Retina (tissue), 1 donor: ENCODE measurements at places on chromosomes 7 and 10.
A peak's percentile ranks its signal among the peaks of the same experiment; 100 is the strongest.

DNA sequence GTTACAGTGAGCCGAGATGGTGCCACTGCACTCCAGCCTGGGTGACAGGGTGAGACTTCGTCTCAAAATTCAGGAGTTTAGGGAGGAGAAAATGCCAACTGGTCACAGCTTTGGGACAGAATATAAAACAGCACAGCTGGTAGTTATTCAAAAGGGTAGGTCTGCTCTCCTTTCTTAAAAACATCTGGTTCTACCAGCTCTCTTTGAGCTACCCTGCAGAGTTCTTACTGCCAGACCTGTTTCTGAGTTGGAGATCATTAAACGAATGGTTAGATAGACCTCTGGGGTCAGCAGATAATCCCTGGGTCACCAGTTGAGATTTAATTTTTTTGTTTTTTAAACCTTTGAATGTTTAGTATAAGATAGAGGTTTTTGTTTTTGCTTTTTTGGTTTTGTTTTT is 52.6 kb downstream of the MCU start:
- no peak for DNase-seq

GRCh38 chr10:63798599-63799498 is 277.6 kb downstream of the REEP3 start:
- no peak for DNase-seq

DNA sequence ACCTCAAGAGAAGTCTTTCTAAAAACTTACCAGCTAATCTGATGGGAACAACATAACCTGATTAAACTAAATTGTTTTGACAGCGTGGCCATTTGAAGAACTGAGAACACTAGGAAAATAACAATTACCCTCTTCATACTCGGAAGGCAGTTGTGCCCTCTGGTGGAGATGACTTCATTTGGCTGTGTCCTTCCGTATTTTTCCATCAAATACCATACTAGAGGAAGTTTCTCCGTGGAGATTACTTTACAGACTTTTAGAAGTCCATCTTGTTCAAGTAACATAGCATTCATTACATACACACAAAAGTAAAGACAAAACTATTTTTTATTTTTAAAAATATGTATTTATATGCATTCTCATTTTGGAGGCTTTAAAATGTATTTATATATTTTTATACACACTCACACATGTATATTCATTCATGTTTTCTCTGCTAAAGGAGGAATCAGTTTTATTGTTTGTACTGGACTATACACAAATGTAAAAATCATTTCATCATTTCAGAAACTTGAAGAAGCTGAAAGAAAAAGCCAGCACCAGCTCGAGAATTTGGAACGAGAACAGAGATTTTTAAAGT is 25.2 kb downstream of the SMNDC1 start:
- peak; percentile 70 for DNase-seq

- no peak for DNase-seq
These were observed 178.8 kb downstream of the ELMO1 start for GRCh38 chr7:37269711-37270508.

DNA sequence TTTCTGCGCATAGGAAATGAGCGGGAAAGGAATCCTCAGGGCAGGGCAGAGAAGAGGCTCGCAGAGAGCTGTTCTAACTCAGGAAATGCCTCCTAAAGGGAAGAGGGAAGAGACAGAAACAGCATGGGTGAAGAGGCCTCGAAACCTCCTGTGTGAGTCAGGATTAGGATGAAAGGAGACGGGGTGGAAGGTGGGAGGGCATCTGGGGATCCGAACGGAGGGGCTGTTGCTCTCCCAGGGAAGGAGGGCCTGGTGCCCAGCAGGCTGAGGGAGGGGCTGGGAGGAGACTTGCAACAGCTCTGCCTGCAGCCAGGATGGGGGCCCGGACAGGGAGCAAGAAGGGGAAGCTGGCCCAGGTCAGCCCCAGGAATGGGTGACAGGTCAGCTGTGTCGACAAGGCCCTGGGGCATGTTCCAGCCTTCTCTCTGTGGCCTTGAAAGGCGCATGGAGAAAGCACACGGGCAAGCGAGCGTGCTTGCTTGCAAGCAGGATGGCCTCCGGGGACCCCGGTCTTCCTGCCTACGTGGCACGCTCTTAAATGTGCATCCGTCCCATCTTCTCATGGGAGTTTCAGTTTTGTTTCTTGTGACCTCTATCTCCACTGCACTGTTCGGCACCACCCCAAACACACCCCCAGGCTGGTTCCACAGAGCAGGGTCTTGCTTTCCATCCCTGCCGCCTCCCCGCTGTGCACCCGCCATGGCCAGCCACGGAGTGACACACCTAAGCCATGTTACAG is 63.5 kb downstream of the HIPK2 start:
- DNase-seq = peak; percentile 67

GRCh38 chr7:116678780-116679179 is 6.8 kb downstream of the MET start:
- no peak for DNase-seq

DNA sequence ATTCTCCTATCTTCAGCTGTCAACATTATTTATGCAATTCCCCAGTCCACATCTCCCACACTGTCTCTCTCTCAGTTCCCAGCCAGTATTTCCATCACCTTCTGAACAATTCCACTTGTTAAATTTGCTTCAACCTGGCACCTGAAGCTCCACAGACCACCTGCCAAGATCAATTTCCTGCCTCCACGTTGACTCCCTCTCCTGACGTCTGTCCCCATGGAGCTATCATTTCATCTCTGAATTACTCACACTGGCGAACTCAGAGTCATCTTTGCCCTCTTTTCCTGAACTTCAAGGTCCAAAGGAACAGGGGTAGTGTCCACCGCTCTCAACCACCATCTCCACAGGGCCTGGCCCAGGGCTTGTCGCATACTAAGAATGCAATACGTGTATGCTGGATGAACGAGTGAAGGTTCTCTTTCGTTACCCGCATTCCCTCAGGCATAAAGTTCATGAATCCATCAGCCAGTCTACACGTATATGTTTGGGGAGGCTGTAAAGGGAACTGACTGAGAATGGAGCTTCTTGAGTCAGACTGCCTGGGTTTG is 183.3 kb downstream of the JCAD start:
- DNase-seq = no peak

DNA sequence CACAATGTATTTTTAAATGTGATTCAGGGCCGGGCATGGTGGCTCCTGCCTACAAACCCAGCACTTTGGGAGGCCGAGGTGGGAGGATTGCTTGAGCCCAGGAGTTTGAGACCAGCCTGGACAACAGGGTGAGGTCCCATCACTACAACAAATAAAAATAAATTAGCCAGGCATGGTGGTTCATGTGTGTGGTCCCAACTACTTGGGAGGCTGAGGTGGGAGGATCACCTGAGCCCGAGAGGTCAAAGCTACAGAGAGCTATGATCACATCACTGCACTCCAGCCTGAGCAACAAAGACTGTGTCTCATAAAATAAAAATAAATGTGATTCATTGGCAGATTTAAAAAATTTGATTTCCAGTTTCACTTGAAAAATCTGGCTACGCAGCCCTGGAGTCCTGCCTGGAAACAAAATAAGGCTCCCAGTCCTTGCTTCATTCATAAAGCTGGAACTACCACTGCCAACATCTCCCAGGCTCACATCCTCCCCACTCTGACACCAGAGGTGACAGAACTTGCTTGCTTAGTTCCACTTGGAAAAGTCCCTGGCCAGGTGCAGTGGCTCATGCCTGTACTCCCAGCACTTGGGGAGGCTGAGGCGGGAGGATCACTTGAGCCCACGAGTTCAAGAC is 27.9 kb upstream of the SLC35G1 start:
- no peak for DNase-seq

DNA sequence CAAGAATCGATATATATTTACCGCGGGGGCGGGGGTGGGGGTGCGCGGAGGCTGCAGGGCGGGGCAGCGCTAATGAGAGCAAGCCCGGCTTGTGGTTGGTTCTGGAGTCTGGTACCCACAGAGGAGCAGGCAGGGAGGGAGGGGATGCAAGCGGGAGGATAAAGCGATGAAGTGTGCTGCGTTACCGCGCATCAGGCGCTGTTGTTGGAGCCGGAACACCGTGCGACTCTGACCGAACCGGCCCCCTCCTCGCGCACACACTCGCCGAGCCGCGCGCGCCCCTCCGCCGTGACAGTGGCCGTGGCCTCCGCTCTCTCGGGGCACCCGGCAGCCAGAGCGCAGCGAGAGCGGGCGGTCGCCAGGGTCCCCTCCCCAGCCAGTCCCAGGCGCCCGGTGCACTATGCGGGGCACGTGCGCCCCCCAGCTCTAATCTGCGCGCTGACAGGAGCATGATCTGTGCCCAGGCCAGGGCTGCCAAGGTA is at the start of gene HECW1:
Gene HECW1, plus strand, starts transcription at position 189 of the 482 bp plus-strand sequence. CDS start 131,259 bp downstream, outside the sequence.
- DNase-seq = peak; percentile 87

- peak; percentile 67 for DNase-seq
These were observed 22.2 kb upstream of the LYZL1 start for GRCh38 chr10:29266641-29267040.

DNA sequence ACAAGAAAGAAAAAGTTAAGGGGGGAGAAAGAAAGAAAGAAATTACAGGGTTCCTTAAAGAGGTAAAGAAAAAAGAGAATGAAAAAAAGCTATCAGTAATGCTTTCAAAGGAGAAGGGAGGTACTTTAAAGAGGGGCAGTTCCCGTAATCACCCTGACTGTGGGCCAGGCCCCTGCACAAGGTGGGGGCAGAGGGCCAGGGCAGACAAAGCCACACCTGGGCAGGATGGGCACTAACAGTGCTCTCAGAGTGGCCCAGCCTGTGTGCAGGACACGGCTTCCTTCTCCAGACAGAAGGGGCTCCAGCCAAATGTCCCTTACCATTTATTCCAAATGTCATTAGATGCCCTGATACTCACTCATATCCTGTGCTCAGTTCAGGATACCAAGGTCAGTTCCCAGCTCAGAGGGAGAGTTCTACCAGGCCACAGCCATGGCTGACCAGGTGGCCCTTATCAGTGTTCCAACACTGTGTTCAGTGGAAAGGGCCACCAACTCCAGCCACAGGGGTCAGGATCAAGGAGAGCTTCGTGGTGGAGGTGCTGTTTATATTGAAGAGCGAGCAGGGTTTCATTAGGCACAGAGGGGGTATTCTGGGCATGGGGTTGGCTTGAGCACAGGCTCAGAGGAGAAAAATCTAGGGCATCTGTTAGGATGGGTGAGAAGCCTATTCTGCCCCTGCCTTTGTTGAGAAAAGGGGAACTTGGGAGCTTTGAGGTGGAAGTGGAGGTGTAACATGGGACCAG is 29.9 kb downstream of the DPCD start:
- no peak for DNase-seq

GRCh38 chr7:151764056-151764920 is 112.6 kb downstream of the PRKAG2 start:
- peak; percentile 34 for DNase-seq

- no peak for DNase-seq
These were observed 115.8 kb upstream of the LANCL2 start for GRCh38 chr7:55249332-55249731.

GRCh38 chr10:12181065-12181775 is 14.5 kb downstream of the NUDT5 start:
- no peak for DNase-seq

DNA sequence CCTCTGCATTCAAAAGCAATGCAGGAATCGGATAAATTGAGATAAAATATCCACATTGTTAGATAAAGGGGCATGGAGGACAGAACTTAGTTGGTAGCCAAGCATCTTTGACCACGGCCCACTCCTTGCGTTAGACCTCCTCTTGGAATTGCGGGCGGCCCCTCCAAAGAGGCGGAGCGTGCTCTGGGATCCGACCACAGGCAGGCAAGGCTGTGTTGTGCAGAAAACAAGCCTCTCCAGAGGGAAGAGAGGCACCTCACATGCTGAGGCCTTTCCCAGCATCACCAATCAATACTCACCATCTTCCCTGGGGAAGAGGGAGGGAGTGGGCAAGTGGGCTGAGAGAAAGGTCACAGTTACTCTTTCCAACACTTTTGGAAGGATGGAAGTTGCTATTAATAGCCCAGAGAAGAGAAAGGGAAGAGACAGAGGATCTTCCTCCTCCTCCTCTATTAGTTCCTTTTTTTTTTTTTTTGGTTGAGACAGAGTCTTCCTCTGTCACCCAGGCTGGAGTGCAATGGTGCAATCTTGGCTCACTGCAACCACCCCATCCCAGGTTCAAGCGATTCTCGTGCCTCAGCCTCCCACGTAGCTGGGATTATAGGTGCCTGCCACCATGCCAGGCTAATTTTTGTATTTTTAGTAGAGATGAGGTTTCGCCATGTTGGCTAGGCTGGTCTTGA is 49.7 kb upstream of the NRF1 start:
- DNase-seq = peak; percentile 19

DNA sequence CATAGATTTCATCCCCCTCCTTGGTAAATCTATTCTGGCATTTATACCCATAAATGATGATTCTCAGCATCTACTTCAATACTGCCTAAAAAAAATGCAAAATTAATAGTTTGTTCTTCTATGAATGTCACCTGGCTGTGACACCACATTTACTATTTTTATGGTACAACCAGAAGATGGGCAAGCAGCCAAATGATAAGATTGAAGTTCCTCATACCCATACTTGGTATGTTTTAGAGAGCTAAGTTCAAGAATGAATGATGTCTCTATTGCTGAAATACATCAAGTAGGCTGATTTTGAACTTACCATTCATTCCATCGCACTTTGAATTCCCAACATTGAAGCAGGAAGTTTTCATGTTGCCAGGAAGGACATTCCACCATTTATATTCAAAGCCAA is 134.2 kb downstream of the ELAPOR2 start:
- DNase-seq = no peak

DNA sequence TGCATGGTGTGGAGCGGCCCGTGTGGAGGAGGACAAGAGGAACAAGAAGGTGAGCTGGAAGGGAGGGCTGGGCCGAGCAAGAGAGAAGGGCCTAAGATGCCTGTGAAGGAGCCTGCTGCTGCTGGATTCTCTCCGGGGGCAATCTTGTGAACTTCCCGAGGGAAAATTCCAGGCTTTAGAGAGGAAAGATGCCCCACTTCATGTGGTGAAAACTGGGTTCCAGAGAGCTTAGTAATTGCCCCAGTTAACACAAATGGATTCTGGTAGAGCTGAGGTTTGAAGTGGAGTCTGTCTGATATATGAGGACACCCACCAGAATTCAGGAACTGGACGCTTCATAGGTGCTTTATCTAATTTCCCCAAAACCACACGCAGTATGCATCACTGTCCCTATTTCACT is 114.1 kb upstream of the ZMIZ1 start:
- no peak for DNase-seq

GRCh38 chr7:133197972-133198544 is 54.8 kb upstream of the EXOC4 start:
- DNase-seq = no peak

- no peak for DNase-seq
These were observed 16.7 kb downstream of the GPRIN2 start for GRCh38 chr10:46539596-46540411.

GRCh38 chr10:70255329-70256299 is 22.4 kb upstream of the PPA1 start:
- DNase-seq = peak; percentile 79
